ENCODE measurements at places on chromosomes 5 and 9.

DNA sequence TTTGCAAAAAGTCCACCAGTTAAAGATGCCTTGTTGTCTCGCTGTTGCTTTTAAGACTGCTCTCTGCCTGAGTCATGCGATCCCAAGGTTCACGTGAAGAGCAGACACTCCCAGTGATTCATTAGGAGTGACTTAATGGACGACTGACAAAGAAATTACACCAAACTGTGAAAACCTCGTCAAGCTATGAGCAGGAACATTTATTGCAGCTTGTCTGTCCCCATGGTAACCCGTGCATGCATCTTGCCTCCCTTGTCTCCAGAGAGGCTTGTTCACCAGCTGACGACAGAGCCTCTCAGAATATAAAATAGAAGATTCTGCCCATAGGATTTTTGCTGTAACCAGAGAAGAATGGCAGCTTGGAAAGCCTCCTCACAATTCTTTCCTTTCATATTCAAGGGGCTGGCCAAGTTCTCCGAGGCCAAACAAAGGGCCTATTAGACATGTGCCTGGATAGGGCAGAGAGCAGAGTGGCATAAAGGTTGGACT is 352.7 kb downstream of the SPOCK1 start:
- no peak for DNase-seq

DNA sequence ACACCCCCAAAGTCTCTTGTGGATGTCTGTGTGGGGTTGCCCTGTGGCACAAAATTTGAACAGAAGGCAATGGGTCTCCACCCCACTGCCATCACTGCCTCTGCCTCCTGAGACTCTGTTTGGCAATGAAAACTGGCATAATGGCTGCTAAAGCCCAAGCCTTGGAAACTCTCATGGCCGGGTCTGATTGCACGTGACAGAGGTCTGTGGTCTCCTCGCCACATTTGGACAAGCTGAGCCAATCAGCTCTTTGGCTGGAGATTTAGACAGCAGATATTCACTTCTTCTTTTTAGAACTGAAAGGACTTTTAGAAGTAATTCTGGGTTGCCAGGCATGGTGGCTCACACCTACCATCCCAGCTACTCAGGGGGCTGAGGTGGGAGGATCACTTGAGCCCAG is 5.5 kb downstream of the GGTA1 start:
- no peak for DNase-seq

- no peak for DNase-seq
Measured at GRCh38 chr9:114060711-114061110, 17.4 kb downstream of the AMBP start.

GRCh38 chr5:135045488-135045887 is 11.5 kb upstream of the PITX1 start:
- DNase-seq, result no peak

DNA sequence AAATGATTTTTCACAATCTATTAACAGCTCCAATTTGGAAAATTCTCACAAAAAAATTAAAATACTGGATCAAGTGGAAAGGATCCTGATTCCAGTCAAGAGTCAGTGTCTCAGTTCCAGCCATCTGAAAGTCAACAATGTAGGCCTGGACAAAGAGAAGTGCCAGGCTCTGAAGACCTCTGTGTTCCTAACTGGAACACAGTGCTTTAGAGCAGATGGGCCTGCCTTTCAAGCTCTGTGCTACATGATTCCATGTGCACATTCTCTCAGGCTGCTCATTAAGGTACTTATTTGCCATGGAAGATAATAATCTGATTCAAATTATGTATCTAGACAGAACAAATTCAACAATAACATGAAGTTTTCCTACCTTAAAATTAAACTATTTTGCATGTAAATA is 30.2 kb upstream of the ALDH1A1 start:
- DNase-seq, result no peak

GRCh38 chr5:160657068-160657507 is 194.9 kb downstream of the ATP10B start:
- DNase-seq, result no peak

GRCh38 chr5:11683666-11684065 is 220.6 kb downstream of the CTNND2 start:
- no peak for DNase-seq

DNA sequence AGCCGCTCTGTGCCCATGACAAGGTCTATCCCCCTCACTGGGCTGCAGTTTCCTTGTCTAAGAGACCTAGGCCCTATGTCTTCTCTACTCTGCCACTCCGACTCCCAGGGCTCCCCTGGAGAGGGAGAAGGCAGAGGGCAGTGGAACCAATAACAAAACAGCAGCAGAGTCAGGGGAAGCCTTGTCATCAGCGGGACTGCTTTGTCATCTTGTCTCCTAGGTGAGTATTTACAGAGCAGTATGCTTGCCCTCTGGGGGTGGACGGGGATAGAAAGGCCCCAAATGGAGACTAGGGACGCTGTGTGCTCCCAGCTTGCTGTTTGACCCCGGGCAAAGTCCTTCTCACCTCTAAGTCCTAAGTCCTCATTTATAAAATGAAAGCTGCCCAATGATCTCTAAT is 318.5 kb downstream of the CDK5RAP2 start:
- no peak for DNase-seq

DNA sequence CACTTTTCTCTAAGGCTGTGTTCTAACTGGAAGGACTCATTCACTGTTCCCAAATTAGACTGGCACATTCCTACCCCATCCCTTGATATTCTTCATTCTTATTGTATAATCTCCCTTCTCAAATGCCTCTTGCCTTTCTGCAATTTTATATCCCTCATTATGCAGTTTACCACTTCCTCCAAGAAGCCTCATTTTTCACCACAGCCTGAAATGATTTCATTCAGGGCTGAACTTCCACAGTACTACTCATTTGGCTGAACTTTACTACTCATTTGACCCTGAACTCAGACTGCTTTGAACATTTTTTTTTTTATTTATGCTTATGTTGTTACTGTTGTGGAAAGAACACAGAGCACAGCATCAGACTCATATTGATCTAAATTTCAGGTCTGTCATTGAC is 32.7 kb downstream of the GRIA1 start:
- no peak for DNase-seq

GRCh38 chr9:130927995-130928900 is 10.8 kb downstream of the FIBCD1 start:
- DNase-seq, result no peak
